CD4-positive, alpha-beta T cell treated with Interleukin-6 at 100 ng/mL for 8 hours (primary cell): ENCODE measurements at places on chromosomes 13 and 19.
A peak's percentile ranks its signal among the peaks of the same experiment; 100 is the strongest.

GRCh38 chr13:106505295-106505694 is 30.2 kb downstream of the EFNB2 start:
- DNase-seq: no peak

DNA sequence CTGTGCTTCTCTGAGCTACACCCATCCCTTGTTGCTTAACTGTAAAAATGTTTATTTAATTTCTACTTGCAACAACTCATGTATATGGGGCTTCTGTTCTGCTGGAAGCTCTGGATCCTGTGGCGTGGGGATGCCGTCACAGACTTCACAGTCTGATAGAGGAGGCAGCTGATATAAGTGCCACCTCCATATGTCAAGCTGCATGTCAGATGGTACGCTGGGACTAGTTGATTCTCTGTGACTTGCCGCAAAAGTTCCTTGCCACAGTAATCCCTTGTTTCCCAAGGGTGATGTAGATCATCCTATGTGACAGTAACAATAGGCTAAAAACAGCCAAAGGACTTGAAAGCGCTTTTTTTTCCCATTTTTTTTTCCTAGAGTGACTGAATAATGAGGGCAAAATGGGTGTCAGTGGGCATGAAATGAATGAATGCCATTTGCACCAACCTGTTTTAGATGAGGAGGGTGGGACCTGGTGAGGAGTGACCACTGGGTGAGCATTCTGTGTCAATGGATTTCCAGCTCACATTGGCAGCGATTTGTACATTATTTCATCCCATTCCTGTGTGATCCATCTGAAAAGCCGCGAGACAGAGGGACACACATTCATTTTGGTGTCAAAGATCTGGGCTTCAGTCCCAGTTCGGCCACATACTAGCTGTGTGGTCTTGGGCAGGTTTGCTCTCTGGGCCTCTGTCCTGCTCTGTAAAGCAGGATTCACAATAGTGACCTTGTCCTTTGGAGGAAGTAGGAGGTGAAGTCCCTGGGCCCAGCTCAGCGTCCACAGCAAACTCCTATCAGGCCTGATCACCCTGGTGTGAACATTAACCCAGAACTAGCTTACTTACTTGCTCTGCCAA is 88.9 kb upstream of the RNF113B start:
- no peak for DNase-seq

GRCh38 chr13:63607153-63607552 is 2191.5 kb upstream of the PCDH20 start:
- DNase-seq: no peak

DNA sequence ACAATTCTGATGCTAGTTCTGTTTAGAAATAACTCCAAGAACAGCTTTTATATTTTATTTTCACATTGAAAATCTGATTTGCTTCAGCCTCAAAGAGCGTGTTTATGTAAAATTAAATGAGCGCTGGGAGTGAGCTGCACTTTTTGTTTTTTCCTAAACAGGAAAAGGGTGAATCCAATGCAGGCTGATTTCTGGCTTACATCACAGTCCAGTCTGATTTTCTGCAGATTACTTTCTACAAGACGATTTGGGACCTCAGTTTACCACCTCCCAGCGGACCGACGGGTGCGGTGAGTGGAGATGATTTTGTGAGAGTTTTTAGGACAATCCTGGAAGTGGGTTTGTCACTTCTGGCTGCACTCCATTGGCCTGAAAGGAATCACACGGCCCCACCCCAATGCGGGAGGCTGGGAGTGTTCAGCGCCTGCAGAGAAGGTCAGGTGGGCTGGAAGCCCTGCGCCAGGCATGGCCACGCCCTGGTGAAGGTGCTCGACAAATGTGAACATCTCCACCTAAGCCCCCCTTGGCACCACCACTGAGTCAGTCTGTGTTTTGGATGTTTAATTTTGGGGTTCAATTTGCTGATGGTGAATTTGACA is 90.1 kb downstream of the ANKRD10 start:
- no peak for DNase-seq

DNA sequence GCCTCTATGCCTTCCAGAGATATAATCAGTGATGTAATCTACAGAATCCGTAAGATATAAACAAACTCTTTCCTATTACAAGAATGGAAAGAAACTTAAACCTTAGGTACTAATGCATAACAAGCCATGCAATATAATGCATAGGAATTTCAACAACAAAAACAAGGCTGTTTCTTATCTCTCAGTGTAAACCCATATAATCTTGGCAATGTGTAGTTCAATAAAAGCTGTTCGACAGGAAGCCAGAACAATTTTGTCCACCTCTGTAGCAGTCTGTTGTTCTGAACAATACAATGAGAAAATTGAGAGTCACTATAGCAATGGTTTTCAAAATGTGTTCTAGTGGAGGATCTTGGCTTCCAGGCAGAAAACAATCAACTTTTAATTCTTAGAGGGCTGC is 111.5 kb upstream of the FREM2 start:
- DNase-seq: no peak

- DNase-seq: peak; percentile 57
Measured at GRCh38 chr19:1503089-1503924, 9.5 kb downstream of the ADAMTSL5 start.

DNA sequence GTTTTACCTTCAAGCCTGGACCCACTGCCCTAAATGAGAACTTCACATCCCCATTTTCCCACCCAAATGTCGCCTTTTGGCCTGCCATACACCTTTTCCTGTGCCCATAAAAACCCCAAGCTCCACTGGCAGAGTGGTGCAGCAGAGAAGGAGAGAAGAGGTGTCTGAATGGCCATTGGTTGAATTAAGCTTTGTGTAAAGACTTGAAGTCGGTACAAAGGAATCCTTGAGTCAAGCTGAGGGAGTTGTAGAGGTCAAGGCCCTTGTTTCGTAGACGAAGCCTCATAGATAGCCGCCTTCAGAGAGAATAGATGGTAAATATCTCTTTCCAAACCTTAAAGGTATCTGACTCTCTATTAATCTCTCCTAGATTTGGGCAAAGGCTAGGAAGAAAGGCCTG is 1479.2 kb upstream of the PRR20A start:
- DNase-seq: no peak

DNA sequence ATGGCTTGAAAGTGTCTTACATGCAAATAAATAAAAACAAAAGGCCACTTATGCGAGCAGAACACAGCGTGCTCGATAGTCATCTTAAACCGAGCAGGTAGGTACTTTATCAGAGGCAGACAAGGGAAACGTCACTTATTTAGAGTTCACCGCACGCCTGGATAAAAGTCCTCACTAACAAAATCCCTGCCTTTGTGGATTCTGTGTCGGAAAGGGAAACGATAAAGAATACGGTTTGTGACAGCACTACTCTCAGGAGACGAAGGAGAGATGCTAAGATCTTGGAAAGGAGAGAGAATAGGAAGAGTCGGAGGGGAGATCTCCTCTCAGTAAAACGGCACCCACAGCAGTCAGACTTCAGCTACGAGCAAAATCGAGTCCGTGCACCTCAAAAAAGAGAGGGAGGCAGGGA is 581 bp downstream of the RCBTB1 start:
- DNase-seq: no peak

GRCh38 chr13:103187721-103188156 is 121.5 kb upstream of the SLC10A2 start:
- no peak for DNase-seq

GRCh38 chr13:45799451-45799850 is 52.1 kb downstream of the SIAH3 start:
- DNase-seq: no peak

- no peak for DNase-seq
Measured at GRCh38 chr13:73901324-73902068, 232.7 kb downstream of the KLF12 start.

DNA sequence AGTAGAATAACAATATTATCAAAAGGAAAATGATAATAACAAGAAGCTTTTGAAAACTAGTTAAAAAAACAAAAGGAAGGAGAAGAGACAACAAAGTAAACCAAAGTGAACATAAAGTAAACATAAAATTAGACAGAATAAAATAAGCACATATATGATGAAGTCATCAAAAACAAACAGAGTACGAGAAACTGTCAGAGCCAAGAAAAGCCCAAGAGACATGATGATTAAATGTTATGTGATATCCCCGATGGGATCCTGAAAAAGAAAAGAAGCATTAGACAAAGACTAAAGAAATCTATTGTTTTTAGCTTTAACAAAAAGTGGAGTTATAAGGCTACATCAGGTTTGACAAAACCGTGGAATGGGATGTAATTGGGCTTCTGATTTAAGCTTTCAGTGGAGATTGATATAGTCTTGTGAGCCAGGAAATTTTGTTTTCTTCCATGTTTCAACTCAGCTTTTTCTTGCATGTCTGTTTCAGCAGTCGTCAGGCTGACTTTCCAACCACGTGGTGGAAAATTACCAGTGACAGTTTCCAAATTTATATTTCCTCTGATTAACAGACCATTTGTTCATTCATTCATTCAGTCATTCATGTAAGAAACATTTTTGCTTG is 64.9 kb downstream of the KL start:
- no peak for DNase-seq

DNA sequence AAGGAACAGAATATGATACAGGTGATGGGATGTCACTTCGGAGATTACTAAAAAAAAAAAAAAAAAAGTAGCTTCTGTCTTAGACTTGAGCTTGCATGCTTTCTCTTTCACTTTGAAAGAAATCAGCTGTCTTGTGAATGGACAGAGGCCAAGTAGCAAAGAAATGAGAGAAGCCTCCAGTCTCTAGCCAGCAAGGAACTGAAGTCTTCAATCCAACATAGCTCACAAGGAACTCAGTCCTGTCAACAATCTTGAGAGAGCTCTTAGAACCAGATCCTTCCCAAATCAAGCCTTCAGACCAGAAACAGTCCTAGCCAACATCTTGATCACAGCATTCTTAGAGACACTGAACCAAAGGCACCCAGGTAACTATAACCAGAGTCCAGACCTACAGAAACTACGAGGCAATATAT is 7.7 kb downstream of the N4BP2L2 start:
- no peak for DNase-seq

DNA sequence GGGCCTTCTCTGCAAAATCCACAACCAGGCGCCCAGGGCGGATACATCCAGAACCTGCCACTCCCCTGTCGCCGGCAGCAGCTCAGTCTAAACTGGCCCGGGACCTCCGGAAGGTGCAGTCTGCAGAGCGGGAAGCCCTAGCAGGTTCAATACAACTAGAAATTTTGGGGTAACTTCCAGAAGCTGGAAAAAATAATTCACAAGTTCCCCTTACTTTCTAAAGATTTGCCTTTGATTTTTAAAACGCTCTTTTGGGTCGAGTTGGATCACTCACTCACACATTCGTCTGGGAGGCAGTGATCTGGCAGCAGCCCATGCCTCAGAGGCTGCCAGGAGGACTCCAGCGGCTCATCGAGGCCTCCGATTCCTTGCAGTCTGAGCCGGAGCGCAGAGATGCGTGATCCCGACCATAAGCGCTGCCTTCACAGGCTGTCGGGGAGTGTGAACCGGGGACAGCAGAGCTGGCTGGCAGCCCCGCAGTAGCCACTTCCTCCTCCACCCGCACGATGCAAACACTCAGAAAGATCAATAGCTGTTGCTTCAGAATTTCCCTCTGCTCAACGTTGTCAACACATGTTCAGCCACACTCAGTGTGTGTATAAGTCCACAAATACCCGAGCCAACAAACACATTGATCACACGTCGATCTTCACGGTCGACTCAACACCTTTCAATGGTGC is 35.6 kb upstream of the ZNF507 start:
- no peak for DNase-seq

DNA sequence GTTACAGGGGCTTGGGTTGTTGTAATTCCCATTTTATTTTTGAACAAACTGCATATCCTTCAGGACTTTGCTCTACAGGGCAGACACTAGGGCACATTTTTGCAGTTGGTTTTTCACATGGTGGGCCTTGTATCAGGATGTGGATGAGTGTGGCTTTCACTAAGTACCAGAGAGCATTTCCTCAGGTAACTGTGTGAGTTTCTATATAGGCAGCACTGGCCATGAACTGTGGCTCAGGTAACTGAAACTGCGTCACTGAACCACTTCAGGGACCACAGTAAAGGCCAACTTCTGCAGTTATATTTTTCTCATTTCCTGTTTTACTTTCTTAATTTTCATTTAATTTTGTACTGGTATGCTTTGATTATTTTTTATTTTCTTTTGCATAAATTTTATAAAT is 166.5 kb downstream of the ZNF486 start:
- no peak for DNase-seq

DNA sequence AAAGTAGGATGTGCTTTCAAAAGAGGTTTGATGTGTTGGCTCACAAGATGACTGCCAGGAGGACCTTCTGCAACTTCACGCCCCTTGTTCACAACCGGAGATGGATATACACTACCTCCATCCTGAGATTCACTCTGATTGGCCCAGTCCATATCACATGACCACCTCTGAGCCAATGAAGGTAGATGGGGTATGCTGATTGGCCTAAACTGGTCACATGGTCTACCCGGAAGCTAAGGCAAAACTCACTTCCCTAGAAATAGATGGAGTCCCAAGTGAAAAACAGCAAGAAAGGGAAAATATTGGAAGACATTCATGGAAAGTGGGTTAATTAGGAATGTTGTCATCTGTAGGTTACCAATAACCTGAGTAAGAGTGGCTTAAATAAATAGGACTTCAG is 119.7 kb upstream of the MRI1 start:
- DNase-seq: no peak

DNA sequence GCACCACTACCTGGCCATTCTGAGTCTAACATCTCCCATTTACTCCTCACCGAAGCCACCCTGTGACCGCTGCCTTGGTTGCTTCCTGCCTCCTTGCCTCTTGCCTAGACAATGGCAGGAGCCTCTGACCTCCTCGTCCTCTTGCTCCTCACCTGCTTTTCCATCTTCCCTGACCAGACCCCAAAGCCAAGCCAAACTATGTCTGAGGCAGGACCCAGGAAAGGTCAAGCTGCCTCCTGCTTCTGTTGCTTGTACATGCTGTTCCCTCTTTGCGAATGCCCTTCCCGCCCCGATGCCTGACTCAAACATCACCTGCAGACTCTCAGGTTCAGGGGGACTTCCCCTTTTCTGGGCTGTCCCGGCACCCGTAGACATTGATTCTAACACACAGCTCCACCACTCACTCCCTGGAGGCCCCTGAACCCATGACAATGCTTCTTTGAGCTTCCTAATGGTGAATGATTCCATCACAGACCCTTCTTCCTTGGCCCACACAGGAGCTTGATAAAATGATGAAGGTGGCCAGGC is 60.8 kb downstream of the F2RL3 start:
- DNase-seq: no peak

DNA sequence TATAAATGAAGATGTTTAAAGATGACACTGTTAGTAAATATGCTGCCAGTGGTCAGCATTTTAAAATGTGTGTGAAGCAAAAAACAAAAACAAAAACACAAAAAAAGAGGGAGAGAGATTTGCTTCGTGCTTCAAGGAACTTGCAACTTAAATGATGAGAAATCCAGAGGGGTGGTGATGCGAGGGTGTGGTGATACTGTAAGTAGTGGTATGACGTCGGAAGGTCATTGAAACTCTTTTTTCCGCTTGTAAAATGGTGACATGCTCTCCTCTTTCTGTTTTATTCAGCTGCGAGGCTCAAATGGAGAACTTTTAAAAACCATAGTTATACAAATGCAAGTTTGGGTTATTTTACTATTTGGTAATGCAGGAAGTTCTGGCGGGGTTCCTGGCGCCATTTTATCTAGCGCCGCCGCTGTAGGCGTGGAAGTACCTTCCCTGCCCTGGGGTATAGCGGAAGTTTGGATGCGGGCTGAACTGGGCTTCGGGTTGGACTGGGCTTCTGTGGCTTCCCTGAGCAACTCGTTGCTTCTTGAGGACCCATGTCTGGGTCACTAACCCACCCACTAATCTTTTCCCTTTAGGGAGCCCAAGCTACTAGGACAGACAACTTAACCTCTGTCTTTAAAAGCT is 34.8 kb downstream of the DGKH start:
- no peak for DNase-seq

- no peak for DNase-seq
Measured at GRCh38 chr19:33522371-33522662, 726 bp upstream of the PEPD start.

GRCh38 chr19:18317961-18318800 is 4.7 kb downstream of the LSM4 start:
- peak; percentile 62 for DNase-seq
